Cardiac ventricle fibroblast (primary cell): ENCODE measurements at places on chromosomes 12 and 14. TPM values are rescaled to one million over a fixed set of nuclear protein-coding genes. Genes with fewer than 3 reads are reported as not detected.

Gene SIX4
- total RNA-seq: 4.0 and 4.4 TPM in 2 replicates

Gene ASB2
- not detected in 2 replicates for total RNA-seq

Gene TAS2R46
- total RNA-seq: 1.5 TPM in 1 of 2 replicates, not detected in the other

Gene KRT75
- total RNA-seq: not detected in 2 replicates

Gene MORN3
- 0.12 and 0.15 TPM in 2 replicates for total RNA-seq

Gene KRR1
- total RNA-seq: 23.0 and 28.4 TPM in 2 replicates

Gene ARHGDIB
- total RNA-seq: 51.7 and 66.2 TPM in 2 replicates

Gene P2RX7
- total RNA-seq: not detected in 2 replicates

Gene DLGAP5
- total RNA-seq: 1.6 and 2.6 TPM in 2 replicates

Gene CIT
- 3.8 and 7.1 TPM in 2 replicates for total RNA-seq

Gene SERPINA9
- not detected in 2 replicates for total RNA-seq
